Activated CD8-positive, alpha-beta memory T cell treated with anti-CD3 and anti-CD28 coated beads for 24 hours (primary cell): ENCODE measurements at places on chromosomes 4 and X.

- DNase-seq: no peak
Measured at GRCh38 chr4:78213218-78213617, 156.1 kb downstream of the FRAS1 start.

- DNase-seq: no peak
Measured at GRCh38 chr4:2073808-2074481, 14.8 kb downstream of the NAT8L start.

GRCh38 chr4:2798399-2799223, 5.7 kb downstream of the SH3BP2 start:
- peak; percentile 79 for DNase-seq

DNA sequence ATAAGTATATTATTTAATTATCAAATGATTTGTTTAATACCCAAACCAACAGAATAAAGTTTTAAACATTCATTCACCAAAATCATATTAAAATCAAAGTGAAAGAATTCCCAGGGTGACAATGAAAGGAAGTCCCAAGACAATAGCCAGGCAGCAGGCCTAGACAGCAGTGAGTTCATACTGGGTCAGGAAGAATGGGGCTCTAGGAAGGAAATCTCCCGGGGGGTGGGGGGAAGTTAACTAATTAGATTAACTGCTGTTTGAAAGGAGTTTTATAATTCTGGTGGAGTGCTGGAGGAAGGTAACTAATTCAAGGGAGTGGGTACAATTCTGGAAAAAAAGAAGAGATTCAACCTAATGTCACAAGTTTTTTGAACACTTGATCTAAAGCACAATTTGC, 104.1 kb downstream of the ZAR1 start:
- DNase-seq: no peak

GRCh38 chrX:13254076-13254785, 65.6 kb downstream of the ATXN3L start:
- no peak for DNase-seq

- no peak for DNase-seq
Measured at GRCh38 chrX:37921758-37922157, 74.4 kb upstream of the DYNLT3 start.

GRCh38 chrX:121283921-121284320, 236.5 kb downstream of the GLUD2 start:
- no peak for DNase-seq

DNA sequence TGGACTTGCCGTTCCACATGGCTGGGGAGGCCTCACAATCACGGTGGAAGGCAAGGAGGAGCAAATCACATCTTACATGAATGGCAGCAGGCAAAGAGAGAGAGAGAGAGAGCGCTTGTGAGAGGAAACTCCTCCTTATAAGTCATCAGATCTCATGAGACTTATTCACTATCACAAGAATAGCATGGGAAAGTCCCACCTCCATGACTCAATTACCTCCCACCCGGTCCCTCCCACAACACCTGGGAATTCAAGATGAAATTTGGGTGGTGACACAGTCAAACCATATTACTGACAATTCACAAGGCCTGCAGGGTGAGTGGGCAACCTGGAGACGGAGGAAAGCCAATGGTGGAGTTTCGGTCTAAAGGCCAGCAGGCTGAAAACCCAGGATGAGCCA, 394.3 kb upstream of the TRAM1L1 start:
- no peak for DNase-seq

GRCh38 chr4:52645300-52645699, 13.8 kb downstream of the USP46 start:
- no peak for DNase-seq

GRCh38 chr4:128166982-128167381, 105.9 kb downstream of the LARP1B start:
- no peak for DNase-seq

DNA sequence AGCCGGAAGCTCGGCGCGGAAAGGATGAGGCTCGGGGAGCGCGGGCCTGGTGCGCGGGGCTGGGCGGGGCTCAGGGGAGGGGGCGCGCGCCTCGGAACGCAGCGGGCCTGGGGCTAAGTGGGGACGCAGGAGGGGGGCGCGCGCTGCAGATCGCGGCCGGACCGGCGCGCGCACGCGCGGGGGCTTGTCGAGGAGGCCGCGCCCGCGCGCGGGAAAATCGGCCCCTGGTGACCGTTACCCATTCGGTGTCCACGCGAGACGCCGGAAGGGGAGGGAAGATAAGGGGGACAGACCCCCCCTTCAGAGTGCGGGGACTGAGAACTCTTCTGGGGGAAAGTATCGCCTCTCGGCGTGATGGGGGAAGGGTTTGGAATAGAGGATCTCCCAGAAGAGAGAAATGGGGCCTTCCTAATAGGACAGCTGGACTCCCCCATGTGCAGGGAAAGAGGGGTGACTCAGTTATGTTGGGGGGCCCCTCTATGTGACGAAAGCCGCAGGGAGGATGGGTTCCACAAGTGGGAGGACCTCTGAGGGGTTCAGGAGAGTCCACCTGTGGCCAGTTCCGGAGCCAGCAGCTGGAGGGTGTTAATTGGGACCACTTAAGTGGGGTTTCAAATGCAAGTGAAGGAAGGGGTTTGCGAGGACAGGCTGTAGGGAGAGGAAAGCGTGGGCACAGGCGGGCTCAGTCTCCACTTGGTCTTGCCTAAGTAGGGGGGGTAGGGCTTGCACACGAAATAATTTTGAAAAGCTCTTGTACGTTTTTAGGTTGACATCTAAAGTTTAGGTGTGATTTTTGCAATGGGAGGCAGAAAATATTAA, 584 bp downstream of the SUV39H1 start:
- peak; percentile 67 for DNase-seq

- DNase-seq: no peak
Measured at GRCh38 chr4:150033081-150033480, 45.2 kb upstream of the DCLK2 start.

DNA sequence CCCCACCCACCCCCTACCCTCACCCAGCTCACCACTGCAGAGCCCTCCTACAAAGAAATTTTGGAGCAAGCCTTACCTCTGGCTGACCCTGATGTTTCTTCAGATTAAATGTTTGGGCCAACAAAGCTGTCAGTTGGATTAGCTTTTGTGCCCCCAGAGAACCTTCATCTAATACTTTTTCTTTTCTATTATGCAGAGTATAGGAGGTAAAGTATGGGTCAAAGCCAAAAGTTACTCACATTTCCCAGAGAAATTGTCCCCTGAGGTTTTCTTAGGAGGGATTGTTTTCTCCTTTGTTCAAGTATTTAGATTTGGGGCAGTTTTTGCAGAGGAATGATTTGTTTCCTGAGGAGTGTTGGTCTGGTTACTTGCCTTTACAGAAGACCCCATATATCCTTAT, 69.5 kb downstream of the AASDH start:
- DNase-seq: no peak

- DNase-seq: no peak
Measured at GRCh38 chr4:121554382-121554781, 142.4 kb downstream of the ANXA5 start.

DNA sequence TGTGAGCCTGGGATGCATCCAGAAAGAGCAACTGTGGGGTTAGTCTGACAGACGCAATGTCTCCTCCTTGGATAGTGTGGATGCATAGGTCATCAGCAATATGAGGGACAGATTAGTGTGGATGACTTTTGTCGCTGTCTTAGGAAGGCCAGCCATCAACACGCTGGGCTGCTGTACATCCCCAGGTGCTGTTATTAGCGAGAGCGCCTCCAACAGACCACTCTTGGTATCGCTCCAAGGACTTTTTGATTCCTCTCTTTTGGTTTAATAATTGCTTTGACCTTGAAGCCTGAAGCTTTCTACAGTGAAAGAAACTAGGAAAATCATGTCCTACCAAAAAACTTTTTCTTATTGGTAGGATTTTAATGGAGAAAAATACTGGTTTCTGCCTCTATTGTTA, 76.7 kb downstream of the TMEM131L start:
- no peak for DNase-seq

DNA sequence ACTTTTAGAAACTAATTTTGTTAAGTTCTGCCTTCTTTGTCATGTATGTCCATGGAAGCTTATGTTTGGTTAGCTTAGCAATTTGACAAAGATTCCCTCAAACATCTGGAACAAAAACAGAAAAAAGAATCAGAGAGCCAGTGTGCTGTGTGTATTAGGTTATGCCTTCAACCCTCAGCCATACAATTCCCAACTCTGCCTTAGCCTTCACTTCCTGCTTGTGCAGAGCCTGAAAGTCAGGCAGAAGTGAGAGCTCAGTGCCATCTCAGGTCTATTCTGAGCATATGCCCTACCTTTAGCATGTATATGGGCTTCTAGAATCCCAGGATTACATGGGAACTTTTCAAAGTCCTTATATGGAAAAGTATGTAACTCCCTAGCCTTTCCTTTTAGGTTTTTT, 58.2 kb upstream of the STOX2 start:
- no peak for DNase-seq

DNA sequence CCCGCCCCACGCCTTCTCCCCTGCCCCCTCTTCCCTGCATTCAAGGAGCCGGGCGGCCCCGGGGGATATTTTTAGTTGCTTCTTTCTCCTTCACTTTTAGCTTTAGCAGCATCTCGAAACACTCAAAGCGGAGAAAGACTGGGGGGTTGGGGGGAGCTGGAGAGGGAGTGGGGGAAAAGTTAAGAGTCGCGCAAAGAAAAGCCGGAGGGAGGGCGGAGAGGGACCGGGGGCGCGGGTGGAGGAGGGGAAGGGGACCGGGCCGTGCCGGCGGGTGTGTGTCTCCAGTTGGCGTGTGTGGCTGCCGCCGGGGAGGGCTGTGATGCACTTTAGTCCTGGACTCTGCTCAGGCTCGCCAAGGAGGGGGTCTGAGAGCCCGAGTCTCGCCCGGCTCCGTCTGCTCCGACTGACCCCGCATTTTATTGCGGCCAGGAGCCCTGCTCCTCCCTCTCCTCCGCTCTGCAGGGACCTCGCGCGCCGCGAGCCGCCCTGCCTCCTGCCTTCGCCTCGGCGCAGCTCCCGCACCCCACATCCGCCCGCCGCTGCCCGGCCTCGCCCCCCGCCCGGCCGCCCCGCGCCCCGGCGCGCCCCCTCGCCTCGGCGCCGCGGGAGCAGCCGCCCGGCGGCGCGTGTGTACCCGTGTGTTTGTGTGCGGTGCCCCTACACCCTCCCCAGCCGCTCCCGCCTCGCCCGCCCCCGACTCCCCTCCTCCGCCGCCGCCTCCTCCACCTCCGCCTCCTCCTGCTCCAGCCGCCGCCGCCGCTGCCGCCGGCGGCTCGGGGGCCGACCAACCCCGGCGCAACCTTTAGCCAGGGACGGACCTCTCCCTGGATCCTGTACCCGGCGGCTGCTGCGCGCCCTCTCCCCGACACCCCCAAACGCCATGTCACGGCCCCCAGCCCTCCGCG, 1.4 kb downstream of the ZNF827 start:
- peak; percentile 85 for DNase-seq

- DNase-seq: peak; percentile 26
Measured at GRCh38 chr4:184955636-184956035, 62.7 kb upstream of the HELT start.

GRCh38 chr4:168199260-168199957, 107.1 kb downstream of the ANXA10 start:
- no peak for DNase-seq

- no peak for DNase-seq
Measured at GRCh38 chr4:21768349-21769310, 179.9 kb downstream of the KCNIP4 start.

GRCh38 chrX:45667666-45668065, 467.0 kb upstream of the DIPK2B start:
- no peak for DNase-seq

GRCh38 chr4:26489101-26489985, 941 bp downstream of the CCKAR start:
- DNase-seq: no peak

DNA sequence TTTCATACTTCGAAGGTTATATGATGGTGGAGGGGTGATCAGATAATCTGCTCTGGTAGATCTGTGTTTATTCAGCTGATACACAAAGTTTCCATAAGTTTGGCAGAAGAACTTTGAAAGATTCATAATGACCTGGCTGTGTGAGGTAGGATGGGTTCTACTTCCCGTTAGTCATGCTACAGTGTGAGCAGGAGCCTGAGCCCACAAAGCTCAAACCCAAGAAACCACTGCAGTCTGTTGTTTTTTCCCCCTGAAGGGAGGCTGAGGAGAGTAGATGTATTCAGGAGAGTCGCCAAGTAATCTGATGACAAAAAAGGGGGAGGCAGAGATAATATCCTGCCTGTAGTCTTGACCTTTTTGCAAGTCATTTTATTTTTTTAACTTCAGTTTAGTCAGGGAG, 52.8 kb upstream of the PPP3CA start:
- DNase-seq: no peak

DNA sequence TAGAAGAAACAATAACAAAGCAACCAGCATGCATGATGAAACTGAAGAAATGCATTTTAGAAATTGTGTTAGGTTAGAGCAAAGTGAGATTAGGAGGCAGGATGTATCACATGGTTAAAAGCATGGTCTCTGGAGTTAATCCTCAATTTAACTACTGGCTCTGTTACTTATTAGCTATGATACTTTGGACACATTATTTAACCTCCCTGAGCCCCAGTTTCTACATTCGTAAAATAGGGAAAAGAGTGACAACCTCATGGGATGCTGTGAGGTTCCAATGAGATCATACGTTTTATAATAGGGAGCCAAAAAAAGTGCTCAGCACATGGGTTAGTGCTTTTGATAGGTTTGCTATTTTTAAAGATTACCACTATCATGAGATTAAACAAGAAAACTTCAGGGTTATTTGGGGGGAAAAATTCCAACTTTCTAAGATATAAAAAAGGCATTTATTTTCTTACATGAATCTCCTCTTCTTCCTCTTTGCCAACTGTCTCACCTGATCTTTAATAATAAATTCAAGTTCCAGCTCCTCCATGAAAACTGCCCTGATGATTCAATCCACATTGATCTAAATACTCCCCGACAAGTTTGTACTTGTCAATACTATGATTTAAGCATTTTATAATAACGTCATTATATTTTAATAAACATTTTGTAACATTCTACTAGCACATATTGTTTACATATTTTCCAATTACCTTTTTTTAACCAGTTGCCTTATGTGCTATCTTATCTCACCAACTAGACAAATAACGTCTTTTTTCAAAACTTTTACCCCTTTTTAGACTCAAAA, 4.6 kb downstream of the SEC31A start:
- DNase-seq: no peak

GRCh38 chr4:85477534-85477933, 2.6 kb downstream of the ARHGAP24 start:
- DNase-seq: no peak

GRCh38 chr4:25861951-25862410, 807 bp downstream of the SEL1L3 start:
- peak; percentile 78 for DNase-seq

- DNase-seq: no peak
Measured at GRCh38 chrX:39787999-39788398, 309.8 kb downstream of the BCOR start.

GRCh38 chr4:8252301-8253173, 17.0 kb upstream of the HTRA3 start:
- no peak for DNase-seq

DNA sequence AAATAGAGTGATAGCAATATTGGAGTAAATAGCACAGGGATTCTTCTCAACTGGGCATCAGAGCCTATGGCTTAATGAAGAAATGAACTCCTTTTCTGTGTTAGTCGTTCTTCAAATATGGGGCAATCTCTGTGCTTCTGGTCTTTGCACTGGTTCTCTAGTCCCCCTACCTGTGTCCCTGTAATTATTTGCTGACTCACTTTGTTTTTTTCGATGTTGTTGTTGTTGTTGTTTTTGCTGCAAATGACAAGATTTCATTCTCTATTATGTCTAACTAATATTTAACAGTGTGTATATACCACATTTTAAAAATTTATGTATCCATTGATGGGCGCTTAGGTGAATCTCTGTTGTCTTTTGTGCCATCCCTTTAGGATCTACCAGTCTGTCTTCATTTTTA, 2137.8 kb upstream of the TENM3 start:
- no peak for DNase-seq
